ENCODE measurements at places on chromosomes 16 and 17.

GRCh38 chr17:42969001-42969581, 4.8 kb upstream of the AARSD1 start:
- DNase-seq, result no peak

GRCh38 chr17:76726776-76727718, at the start of gene METTL23:
METTL23 (plus strand) TSS chr17:76726839; CDS start chr17:76729711, 2,872 bp downstream.
- peak; percentile 77 for DNase-seq

DNA sequence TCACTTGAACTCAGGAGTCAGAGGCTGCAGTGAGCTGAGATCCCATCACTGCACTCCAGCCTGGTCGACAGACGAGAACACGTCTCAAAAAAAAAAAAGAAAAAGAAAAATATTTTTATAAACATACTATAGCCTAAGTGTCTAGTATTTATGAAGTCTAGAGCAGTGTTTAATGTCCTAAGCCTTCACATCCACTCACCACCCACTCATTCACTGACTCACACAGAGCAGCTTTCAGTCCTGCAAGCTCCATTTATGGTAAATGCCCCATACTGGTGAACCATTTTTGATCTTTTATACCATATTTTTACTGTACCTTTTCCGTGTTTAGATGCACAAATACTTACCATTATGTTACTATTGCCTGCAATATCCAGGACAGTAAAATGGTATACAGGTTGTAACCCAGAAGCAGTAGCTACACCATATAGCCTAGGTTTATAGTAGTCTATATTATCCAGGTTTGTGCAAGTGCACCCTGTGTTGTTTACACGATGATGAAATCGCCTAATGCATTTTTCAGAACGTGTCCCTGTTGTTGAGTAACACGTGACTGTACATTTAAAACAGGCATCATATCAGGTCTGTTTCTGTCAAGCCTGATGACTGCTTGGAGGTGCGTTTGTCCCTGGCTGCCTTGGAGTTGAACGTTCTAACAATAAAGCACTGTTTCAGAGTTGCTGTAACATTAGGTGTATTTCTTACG, 10.1 kb downstream of the NUDT7 start:
- no peak for DNase-seq

GRCh38 chr17:50183421-50183994, 17.7 kb downstream of the SGCA start:
- no peak for DNase-seq

DNA sequence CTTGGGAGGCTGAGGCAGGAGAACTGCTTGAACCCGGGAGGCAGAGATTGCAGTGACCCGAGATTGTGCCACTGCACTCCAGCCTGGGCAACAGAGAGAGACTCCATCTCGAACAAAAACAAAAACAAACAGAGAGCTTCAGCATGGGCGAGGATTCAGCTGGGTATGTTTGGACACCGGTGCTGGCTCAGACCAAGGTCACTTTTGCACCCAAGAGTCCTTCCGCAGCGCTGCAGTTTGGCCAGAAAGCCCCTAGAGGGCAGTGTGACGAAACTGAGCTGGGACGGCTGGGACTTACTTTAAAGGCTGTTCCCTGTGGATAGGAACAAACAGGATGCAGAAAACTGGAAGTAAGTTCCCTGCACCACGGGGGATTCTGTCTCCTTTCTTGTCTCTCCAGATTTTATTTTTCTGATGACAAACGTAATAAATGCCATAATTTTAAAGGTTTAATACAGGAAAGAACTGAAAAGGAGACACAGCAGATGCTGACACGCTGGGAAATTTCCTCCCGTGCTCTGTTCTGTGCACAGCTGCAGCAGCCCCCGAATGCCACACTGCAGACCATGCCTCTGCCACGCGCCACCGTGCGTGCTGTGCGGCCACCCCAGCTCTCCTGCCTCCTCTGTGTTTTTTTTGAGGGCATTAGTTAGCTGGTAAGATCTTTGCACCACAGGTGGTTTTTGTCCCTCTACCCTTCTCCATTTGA, 25.2 kb upstream of the USP36 start:
- peak; percentile 42 for DNase-seq

DNA sequence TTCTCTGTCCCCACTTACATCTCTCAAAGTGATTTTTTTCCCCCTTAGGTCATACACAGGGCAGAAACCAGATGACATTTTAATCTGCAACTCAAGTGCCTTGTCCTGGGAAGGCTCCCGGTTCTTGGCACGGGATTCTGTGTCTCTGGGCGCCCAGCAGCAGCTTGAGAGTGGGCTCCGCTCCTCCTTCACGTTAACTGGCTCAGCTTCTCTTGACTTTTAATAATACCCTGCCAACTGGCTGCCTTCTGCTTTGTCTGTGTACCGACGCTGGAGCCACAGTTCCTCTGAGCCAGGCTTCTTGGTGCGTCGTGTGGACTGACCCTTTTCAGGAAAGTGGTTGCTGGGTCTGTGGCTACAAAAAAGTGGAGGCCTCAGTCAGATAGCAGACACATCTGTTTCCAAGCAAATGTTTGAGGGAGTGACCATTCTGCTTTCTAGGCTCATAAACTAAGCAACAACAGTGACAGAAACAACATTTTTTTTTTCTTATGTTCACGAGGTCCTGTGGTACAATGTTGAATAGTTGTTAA, 64.9 kb downstream of the IRF8 start:
- DNase-seq, result no peak

DNA sequence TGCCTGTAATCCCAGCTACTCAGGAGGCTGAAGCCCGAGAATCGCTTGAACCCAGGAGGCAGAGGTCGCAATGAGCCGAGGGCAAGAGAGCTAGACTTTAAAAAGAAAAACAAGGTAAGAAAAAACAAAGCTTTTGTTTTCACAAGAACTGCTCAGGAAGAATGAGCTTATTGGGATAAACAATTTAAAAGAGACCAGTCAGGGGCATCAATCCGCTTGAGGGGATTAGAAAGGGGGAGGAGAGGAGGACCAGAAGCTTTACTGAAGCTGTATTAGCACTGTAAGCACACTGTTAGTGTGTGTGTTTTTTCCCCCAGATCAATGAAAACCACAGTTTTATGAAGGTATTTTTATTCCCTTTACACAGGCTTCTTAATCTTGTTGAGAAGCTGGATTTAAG, 8.8 kb downstream of the TMEM170A start:
- DNase-seq, result no peak

GRCh38 chr16:3832668-3833067, 47.8 kb downstream of the CREBBP start:
- no peak for DNase-seq

DNA sequence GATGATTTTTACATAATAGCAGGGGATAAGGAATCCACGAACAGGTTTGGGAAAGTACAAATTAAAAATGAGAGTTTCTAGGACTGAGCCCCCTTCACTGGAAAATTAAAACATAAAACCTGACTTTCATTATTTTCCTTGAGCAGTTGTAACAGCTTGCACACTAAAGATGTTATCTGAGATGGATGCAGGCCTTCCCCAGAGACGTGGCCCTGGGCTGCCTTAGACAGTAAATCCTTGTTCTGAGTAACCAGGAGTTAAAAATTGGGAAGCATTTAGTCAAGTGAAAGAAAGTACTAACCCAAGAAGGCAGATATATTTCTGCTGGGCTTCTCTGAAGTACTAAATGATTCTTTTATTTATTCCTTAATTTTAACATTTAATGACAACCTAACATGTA, 432.2 kb upstream of the KIF2B start:
- no peak for DNase-seq

DNA sequence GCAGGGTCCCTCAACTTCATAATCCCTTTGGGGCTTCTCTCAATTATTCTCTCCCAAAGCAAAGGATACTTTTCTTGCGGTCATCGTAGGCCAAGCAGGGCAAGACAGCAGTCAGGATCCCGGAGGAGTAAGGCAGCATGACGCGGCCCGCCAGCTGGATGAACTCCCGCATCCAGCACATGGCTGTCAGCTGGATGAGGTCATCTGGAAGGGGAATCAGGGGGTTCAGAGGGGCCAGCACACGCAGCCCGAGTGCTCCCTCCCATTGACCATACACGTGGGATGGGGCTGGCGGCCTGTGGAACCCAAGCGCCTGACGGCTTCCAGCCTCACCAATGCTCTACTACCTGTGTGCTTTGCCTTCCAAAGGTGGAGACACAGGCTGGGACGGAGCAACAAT, 19.2 kb downstream of the VAC14 start:
- no peak for DNase-seq

DNA sequence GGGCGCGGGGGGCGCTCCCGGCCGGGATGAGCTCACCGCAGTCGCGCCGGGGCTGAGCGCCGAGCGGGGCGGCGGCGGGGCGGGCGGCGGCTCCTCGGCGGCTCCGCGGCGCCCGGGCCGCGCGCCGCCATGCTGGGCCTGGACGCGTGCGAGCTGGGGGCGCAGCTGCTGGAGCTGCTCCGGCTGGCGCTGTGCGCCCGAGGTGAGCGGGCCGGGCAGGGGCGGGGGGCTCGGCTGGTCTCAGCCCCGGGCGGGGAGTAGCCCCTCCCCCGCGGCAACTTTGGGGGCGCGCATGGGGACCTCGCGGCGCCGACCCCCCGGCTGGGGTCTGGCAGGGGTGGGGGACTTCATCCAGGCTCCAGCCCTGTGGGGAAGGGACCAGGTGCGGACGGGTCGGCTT, at the start of gene ARHGDIG:
ARHGDIG (plus strand) TSS at position 40 of the 400 bp plus-strand sequence; CDS start at position 130, 90 bp downstream.
- DNase-seq, result no peak

DNA sequence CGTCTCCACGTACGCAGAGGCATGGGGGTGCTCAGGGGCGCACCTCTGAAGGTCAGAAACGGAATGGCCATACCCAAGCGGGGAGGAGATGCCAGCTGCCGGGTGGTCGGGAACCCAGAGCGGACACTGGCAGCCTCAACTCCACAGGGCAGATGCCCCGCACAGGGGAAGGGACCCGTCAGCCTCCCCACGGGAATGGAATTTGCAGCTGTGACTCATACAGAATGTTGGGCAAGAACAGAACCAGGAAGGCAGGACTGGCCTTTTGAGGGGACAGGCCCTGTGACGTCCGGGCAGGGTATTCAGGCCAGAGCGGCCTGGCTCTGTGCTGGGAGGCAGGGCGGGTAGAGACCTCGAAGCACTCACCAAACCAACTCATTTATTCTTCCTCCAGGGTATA, 7.5 kb downstream of the TK1 start:
- no peak for DNase-seq

DNA sequence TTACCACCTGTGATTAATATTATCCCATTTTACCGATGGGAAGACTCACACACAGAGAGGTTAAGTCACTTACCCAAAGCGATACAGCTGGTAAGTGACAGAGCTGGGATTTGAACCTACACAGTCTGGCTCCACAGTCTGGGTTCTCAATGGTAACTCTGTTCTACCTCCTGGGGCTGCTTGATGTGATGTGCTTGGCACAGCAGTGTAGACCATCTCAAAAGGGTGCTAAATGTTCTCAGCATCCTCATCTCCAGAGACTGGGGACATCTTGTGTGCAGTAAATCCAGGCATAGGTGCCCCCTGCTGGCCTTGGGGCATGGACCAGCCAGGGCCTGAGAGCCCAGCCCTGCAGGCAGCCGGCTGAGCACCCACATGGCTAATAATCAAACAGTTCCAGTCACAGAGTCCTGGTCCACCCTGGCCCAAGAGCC, 15.4 kb upstream of the KATNB1 start:
- DNase-seq, result no peak

- DNase-seq, result no peak
These were observed 58.1 kb downstream of the CYB5B start for GRCh38 chr16:69482410-69482991.

GRCh38 chr17:35788477-35789368, 6.7 kb downstream of the MMP28 start:
- DNase-seq, result no peak

DNA sequence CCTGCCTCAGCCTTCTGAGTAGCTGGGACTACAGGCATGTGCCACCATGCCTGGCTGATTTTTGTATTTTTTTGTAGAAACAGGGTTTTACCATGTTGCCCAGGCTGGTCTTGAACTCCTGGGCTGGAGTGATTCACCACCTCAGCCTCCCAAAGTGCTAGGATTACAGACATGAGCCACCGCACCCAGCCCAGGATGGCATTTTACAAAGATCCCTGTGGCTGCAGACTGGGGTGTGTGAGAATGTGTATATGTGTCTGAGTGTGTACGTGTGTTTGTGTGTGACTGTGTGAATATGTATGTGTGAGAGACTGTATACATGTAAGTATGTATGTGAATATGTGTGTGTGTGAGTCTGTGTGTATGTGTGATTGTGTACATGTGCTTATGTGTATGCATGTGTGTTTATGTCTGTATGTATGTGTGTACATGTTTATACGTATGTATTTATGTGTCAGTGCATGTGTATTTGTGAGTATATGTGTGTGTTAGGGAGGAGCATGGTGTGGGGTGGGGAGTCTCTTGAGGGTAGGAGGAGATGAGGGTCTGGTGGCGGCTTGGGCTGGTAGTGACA, 17.0 kb downstream of the RPTOR start:
- DNase-seq, result no peak

DNA sequence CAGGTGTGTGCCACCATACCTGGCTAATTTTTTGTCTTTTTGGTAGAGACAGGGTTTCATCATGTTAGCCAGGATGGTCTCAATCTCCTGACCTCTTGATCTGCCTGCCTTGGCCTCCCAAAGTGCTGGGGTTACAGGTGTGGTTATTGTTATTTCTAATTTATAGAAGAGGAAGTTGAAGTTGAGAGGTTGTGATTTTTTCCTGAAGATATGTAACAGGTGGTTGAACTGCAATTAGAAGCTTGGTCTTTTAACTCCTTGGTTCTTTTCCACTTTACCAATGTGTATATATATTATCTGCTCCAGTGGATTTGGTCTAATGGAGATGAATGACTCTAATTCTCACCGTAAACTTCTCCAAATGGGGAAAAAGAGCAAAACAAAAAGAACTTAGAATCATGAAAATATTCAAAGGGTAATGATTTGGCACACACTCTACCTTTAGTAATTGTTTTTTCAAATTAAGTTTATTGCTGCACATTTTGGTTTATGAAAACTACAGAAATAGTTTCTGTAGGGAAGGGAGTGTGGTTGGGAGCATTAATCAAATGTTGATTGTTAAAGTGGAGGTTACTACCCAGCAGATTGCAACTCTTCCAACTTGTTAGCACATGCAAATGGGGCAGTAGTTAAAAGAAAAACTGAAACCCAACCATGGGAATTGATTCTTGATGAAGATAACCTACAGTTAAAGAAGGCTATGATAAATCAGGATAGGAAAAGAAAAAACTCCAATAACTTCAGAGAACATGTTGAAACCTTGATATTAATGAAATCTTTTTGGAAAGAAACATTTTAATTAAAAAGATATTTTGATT, 1.8 kb upstream of the KRT10 start:
- no peak for DNase-seq
